ENCODE measurements at places on chromosomes 7 and 10. TPM values are rescaled to one million over a fixed set of nuclear protein-coding genes. Genes with fewer than 3 reads are reported as not detected.

MRLN gene
- total RNA-seq, result not detected

TMEM176B gene
- not detected for total RNA-seq

TAS2R3 gene
- 0.89 TPM for total RNA-seq

TCAF2 gene
- total RNA-seq, result 7.3 TPM

DNAJC12 gene
- 3.9 TPM for total RNA-seq

EGFR gene
- 0.26 TPM for total RNA-seq

MALRD1 gene
- not detected for total RNA-seq

LIPF gene
- total RNA-seq, result not detected

OR2A14 gene
- not detected for total RNA-seq

- no peak for DNase-seq
Observed at GRCh38 chr10:12631787-12632562, 282.6 kb downstream of the CAMK1D start.

GRCh38 chr7:1281068-1281467, 48.4 kb downstream of the UNCX start:
- no peak for DNase-seq

DNA sequence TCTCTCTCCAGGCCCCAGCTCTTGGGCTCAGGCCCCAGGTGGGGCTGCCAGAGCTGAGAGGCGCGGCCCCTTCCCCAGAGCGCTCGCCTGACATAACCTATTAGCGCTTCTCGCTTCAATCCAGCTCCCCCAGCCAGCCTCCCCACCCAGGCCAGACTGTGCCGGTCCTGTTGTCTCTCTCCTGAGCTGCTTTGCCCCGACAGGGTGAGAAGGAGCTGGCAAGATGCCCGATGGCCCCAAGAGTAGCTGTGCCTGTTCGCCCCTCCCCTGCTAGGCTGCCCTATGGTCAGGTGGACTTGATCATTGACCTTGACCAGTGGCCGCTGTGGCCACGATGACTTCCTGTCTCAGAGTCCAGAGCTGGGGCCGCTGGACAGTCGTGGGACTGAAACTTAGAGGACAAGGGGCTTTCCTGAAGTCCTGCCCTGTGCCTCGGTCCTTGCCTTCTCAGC, 9.1 kb downstream of the TMEM270 start:
- no peak for DNase-seq

DNA sequence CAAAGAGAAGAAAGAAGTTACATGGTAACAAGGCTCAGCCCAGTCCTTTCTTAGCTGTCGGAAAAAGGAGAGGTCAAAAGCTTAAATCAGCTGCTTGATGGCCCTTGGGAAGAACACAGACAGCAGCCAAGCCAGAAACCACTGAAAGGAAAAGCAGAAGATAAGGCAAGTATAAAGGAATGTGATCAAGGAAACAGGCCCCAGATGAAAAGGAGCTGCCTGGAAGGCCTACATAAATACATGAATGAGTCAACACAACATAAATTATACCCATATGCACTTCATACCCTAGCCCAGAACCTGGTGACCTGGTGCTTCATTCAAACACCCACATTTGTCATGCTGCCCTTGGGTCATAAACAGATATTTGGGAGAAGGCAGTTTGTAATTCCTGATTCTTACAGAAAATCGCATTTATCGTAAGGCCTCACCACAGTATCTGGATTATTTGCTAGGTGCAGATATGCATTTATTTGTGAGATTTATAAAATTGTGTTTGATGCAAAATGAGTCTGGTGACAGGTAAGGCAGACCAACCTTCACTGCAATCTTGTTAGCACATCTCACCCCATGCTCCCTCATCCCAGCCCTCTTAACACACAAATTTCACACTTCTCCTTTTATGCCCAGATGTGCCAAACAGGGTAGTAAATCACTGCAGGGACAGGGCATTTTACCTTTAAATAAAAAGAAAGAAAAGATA, 94.9 kb upstream of the KCNIP2 start:
- peak; percentile 91 for DNase-seq

DNA sequence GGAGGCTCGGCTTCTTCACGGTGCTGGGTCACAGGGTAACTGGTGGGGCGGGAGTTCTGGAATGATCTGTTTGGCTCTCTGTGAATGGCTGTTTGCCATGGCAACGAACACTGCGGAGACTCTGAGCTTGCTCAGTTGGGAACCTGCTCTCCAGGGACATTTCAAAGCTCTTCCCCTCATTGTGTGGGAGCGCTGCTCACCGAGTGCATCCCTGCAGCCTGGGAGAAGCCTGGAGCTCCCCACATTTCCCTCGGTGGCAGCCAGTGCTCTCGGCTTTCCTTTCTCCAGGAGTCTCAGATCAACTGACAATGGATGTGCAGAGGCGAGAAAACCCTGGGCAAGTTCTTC, 57.6 kb upstream of the CACUL1 start:
- no peak for DNase-seq

- DNase-seq, result no peak
Observed at GRCh38 chr7:128027485-128027980, 3.7 kb downstream of the LRRC4 start.

DNA sequence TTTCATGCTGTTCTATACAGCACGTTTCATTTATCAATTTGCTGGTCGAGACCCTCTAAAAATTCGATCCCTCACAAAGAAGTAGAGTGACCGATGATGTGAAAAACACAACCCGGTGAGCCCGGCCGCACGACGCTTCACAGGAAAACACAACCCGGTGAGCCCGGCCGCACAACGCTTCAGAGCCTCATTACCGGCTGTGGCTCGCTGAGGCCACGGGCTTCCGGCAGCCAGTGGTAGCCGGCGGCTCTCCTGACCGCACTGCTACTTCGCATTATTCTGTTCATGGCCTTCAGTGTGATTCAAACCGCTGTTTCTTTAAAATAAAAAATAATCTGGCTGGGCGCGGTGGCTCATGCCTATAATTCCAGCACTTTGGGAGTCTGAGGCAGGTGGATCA, 42.3 kb upstream of the RBM33 start:
- no peak for DNase-seq

DNA sequence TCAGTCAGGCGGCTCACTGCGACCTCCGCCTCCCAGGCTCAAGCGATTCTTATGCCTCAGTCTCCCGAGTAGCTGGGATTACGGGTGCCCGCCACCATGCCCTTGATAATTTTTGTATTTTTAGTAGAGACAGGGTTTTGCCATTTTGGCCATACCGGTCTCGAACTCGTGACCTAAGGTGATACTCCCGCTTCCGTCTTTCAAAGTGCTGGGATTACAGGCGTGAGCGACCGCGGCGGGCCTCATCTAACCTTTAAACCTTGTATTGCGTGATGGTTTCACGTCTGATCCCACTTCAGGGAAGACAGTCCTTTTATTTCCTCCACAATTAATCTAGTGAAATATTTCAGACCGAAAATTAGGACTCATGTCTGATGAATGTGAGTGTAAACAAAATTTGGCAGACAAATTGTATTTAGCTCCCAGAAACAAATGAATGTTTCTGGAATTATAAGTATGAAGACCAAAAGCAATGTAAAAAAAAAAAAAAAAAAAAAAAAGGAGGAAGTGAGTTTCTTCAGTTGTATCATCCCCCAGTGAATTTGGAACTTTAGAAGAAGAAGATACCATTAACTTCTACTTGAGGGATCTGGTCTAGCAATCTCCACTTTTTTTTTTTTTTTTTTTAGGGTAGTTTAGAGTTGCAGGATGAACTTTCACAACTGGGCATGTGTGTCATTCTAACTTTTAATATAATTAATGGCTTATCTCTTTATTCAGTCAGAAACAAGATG, 1.6 kb downstream of the NUP42 start:
- no peak for DNase-seq

- no peak for DNase-seq
Observed at GRCh38 chr7:29652556-29652955, 88.9 kb downstream of the PRR15 start.

DNA sequence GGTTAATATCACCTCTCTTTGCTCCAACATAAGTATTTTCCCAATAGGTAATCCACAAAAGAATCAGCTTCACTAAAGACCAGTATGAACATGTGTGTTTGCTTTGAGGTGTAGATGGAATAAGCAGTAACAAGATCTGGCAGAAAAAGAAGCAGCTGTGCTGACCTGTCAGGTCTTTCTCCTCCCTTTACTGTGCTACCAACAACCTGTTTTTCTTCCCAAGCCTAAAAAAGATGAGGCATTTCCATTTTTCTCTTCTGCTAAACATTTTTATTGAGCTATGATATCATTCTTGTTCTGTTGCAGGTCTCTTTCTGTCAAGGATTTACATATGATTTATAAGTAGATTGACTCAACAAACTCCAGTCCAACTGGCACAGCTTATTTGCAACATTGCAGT, 315.2 kb upstream of the GLI3 start:
- DNase-seq, result no peak

- DNase-seq, result no peak
Observed at GRCh38 chr10:126468876-126469643, 80.8 kb upstream of the ADAM12 start.

- DNase-seq, result no peak
Observed at GRCh38 chr10:112429147-112429546, 17.6 kb downstream of the ZDHHC6 start.

GRCh38 chr10:132457328-132458070, 60.5 kb downstream of the PWWP2B start:
- DNase-seq, result no peak

DNA sequence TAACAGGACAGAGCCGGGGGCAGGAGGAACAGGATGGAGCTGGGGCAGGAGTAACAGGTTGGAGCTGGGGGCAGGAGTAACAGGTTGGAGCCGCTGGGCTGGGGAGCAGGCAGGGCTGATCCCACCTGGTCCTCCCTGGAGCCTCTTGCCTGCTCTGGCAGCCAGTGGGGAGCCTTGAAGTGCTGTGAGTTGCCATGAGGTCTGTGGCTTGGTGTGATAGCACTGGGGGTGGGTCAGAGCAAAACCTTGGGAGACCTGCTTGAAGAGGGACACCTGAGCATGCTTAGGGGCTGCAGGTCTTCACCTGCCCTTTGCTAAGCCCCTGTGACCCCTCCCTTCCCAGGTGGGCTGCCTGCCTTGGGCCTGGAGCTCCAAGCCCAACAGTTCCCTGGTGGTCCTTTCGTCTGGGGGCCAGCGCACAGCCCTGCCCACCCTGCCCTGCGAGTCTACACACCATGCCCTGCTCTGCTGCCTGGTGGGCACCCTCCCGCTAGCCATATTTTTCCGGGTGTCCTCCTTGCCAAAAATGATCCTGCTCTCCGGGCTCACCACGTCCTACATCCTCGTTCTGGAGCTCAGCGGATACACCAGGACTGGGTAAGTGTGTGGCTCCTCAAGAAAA, 111.6 kb downstream of the ADCY1 start:
- DNase-seq, result no peak

DNA sequence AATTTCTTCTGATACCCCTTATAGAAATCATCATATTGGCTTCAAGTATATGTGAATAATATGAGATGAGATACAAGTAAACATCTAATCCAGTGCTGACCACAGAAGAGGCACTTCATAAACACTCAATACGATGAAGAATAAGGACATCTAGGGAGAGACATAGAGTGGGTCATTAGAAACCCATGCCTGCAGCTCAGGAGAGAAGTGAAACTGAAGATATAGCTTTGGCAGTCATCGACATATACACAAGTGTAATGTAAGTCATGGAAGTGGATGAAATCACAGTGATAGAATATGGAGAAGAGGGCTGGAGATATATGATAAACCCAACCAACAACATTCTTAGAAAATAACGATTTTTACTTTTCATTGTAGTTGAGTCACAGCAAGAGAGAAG, 665.0 kb downstream of the PARD3 start:
- DNase-seq, result no peak

DNA sequence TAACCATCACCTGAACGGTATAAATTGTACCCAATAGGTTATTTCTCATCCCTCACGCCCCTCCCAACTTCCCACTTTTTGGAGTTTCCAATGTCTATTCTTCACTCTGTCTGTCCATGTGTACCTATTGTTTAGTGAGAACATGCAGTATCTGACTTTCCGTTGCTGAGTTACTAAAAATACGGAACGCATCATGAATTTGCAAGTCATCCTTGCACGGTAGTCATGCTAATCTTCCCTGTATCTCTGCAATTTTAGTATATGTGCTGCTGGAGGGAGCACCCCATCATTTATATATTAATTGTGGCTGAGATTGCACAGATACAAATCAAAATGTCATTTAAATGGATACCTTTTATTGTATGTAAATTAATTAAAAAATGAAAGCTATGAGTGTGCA, 75.7 kb upstream of the SFMBT2 start:
- no peak for DNase-seq

DNA sequence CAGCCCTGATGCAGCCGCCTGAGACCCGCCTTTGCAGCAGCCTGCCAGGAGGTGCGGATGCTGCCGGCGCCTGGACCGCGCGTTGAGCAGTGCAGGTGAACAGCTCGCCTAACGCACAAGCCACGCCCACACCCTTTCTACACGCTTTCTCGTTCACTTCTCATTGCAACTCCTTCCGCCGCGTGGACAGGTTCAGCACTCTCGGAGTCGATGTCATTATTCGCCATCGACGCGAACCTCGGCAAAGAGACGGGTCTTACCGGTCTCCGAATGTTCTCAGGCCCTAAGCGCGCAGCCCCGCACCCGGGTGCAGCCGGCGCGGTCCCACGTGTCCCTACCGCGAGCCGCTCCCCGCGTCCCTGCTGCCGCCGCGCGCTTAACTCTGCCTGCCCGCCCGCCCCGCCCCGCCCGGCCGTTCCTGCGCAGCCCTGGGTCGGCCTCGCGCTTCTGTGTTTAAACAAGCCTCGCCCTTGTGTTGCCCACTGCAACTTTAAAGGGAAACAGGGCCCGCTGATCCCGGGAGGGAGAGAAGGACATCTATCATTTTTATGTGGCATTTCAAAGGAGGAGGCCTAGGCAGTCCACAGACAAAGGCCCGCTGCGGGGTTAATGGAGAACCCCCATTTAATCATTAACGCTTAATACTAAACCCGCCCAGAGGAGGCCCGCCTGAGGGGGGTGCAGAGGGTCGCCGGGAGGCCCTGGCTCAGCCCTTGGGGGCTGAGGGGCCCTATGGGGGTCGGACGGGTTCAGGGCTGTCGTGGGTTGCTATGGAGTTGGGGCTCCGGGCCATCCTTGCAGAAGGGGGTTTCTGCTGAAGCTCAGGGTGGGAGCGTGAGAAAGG, 128.5 kb downstream of the WDR11 start:
- no peak for DNase-seq

All from dermis microvascular lymphatic vessel endothelial cell (primary cell).